ENCODE measurements at places on chromosomes 11 and 22. TPM values are rescaled to one million over a fixed set of nuclear protein-coding genes. Genes with fewer than 3 reads are reported as not detected.

SART1 gene
- total RNA-seq = 47.9 TPM

MYO7A gene
- total RNA-seq = 1.8 TPM

GRCh38 chr11:120316880-120317688 lies 8.0 kb upstream of the TLCD5 start:
- peaks cover 20% of the 10 kb centered on the region for H3K4me1 ChIP-seq
- peak overlapping the region; percentile 36 for H3K4me3 ChIP-seq
- no peaks in the 10 kb centered on the region for H3K27me3 ChIP-seq
- peak overlapping the region; percentile 21 for H3K27ac ChIP-seq
- H3K36me3 ChIP-seq = no peaks in the 10 kb centered on the region

- peak; percentile 68 for DNase-seq
- H3K27me3 ChIP-seq = peaks cover 32% of the 10 kb centered on the region
- no peaks in the 10 kb centered on the region for H3K4me1 ChIP-seq
- H3K4me3 ChIP-seq = no peak overlapping the region
- H3K27ac ChIP-seq = no peak overlapping the region
Observed at GRCh38 chr11:5204787-5205186, 4.3 kb upstream of the OR51V1 start.

GRCh38 chr22:47996446-47996857 lies 1234.0 kb downstream of the TBC1D22A start:
- no peaks in the 10 kb centered on the region for H3K36me3 ChIP-seq
- H3K27me3 ChIP-seq = no peaks in the 10 kb centered on the region
- DNase-seq = no peak
- H3K27ac ChIP-seq = no peak overlapping the region
- no peaks in the 10 kb centered on the region for H3K4me1 ChIP-seq

DNA sequence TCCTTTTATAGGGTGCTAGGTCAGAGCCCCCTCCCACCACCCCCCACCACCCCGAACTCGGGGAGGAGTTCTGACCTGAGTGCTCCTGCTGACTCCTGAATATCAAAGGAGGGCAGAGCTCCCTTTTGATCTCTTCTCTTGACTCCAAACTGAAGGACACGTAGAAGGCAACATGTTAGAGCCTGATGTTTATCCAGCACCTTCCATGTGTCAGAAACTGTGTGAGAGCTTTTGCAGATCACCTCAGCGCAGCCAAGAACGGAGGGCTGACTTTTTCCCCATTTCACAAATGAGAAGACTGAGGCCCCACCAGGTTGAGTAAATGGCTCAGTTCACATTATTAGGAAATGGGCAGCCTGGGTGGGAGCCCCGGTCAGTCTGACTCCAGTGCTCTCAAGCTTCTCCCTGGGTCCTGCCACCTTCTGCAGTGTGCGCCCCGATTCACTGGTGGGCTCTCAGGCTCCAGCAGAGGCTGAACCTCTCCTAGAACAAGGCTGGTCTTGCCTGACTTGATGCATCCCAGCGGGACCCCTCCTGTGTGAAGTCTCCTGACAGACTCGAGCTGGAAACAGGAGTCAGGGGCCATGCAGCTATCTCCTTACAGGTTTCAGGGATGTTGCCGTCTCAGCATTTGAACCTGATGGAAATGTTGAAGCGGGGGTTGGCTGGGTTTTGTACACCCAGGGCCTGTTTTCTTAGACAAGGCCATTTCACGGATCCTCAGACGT lies 98.5 kb downstream of the TSPAN18 start:
- H3K36me3 ChIP-seq = no peaks in the 10 kb centered on the region
- no peak for DNase-seq
- no peaks in the 10 kb centered on the region for H3K4me1 ChIP-seq

DNA sequence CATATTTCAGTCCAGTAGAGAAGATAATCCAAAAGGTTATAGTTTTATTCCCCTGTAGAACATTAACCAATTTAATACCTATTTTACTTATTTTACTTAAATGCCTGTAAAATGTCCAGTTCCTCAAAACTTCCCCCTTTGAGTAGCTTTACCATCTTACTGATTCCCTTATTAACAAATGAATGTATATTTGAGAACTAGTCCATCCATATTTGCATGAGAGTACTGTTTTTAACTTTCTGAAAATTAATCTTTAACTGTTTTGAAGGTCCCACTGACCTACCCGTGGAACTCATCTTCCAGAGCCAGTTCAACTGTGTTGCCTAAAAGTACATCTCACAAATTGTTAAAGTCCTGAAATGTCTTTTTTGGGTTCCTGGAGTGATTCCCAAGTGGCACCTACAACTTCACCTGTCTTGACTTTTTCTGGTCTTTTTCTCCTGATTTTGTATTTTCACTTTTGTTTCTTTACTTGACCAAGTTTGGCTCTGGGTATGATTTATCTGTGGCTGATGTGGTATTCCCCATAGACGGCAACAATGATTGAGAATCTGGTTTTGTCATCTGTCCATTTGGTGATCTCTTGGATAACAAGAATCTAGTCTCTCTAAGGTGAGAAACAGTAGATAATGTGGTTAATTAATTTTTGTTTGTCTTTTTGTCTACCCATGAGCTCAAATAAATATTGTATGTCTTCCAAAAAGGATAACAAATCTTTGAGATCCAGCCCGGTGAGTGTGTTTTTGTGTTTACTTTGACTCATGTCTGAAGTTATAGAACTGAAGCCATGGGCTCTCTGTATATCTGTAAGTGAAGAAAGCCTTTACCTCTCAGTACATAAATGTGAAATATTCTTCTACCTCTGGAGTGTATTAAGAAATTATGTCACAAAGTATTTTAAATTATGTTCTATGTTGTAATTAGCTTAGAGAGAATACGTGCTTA lies 174.2 kb downstream of the ETS1 start:
- H3K4me3 ChIP-seq = no peak overlapping the region
- H3K27me3 ChIP-seq = peaks cover 30% of the 10 kb centered on the region
- DNase-seq = no peak
- no peaks in the 10 kb centered on the region for H3K36me3 ChIP-seq

Measured in HCT116 (cell line).